Activated gamma-delta T cell treated with Interleukin-2 at 50 U/mL for 16 hours (primary cell): ENCODE measurements at places on chromosomes 6 and 20.
A peak's percentile ranks its signal among the peaks of the same experiment; 100 is the strongest.

DNA sequence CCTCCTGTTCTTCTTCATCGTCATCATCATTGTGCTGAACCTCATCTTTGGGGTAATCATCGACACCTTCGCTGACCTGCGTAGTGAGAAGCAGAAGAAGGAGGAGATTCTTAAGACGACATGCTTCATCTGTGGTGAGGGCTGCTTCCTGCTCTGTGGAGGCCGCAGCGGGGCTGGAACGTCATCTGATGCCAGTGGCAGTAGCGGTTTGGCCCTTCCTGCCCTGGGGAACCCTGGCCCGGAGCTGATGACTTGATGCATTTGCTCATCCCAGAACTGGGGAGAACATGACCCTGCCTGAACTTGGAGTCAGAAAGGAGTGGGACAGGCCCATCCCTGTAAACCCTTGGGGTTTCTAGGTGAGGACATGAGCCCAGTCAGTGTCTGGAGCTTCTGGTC is 18.7 kb downstream of the UQCC2 start:
- DNase-seq, result peak; percentile 66

DNA sequence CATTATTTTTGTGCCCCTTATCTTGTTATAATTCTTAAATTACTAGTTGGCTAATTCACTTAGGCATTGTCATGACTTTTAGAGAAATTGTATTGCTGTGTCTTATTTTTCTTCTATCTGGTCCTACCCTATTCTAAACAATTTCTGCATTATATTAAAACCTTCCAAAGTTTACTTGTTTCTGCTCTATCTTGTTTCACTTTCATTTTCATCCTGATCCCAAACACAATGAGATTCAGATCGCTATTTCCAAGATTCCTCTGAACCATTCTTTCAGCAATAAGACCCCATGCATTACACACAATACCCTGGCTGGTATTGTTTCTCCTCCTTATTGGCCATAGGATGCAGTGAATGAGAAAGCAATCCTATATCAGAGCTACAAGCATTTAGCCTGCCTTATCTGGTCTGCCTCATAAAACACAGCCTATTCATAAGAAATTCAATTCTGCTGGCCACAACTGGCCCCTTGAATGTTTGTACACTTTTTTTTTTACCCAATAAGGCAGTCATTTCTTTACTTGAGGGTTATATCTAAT is 69.9 kb upstream of the POU3F2 start:
- no peak for DNase-seq

DNA sequence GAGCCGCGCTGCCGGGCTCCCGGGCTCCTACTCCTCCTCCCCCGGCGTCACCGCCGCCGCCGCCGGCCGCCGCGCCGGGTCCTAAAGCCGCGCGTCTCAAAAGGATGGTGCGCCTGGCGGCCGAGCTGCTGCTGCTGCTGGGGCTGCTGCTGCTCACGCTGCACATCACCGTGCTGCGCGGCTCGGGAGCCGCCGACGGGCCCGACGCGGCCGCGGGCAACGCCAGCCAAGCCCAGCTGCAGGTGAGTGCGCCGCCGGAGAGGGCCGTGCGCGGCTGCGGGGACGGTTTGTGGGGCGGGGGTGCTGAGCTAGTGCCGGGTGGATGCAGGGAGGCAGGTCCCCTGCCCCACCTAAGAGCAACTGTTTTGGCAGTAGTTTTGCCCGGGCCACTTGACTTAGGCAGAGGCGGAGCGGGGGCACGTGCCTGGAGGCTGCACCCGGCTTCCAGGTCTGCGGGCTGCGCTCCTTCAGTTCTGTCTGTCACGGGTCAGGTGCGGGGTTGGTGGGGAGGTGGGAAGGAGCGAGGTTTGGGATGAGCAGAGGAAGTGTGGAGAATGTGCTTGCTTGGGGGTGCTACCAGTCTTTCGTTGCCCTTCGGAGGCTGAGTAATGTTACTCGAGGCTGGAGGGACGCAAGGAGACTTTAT is 722 bp downstream of the ISM1 start:
- peak; percentile 32 for DNase-seq

DNA sequence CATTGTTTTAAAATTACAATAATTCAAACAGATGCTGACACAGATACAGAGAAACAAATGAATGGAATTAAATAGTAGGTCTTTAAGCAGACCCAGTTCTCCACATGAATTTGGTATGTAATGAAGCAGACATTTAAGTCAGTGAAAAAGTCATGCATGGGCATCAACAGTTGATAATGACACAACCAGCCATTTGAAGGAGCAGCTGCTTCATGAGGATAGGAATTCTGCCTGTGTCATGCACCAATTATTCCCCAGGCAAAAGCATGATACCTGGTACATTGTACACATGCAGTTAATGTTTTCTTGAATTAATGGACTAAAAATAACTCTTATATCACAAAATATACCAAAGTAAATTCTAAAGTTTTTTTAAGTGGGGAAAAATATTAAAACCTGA is 11.2 kb upstream of the HEY2 start:
- no peak for DNase-seq

- peak; percentile 43 for DNase-seq
Measured at GRCh38 chr20:63223121-63223825, 7.3 kb upstream of the YTHDF1 start.

DNA sequence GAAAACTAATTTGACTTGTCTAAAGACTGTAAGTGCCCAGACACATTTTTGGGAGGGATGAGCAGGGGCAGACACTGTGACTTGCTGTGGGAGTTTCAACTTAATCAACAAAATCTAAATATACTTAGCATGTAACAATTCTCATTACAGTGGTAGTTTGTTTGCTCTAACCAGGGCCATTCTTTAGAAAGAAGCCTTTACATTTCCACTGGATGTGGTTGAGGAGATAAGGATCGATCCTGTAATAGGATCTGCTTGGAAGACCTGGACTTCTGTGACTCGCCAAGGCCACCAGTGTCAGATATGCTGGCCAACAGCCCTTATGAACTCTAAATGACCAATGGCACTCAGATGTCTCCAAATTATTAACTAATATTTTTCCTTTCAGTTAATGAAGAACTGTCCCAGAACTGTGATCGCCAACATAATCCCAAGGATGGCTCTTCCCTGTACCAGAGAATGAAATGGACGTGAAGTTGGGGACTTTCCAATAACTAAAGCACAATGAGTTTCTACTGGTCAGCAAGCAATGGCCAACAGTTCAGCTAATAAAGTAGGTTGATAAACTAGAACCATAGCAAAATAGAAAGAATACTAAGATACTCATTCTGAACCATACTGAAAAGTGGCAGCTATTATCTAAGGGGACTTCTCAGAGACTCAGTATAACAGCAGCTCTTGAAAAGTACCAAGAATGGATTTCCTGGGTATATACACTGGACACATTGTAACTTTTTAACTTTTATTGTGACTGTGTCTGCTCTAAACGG is 7.5 kb downstream of the SMLR1 start:
- no peak for DNase-seq

- DNase-seq, result no peak
Measured at GRCh38 chr6:147949981-147950622, 392.5 kb upstream of the SASH1 start.

DNA sequence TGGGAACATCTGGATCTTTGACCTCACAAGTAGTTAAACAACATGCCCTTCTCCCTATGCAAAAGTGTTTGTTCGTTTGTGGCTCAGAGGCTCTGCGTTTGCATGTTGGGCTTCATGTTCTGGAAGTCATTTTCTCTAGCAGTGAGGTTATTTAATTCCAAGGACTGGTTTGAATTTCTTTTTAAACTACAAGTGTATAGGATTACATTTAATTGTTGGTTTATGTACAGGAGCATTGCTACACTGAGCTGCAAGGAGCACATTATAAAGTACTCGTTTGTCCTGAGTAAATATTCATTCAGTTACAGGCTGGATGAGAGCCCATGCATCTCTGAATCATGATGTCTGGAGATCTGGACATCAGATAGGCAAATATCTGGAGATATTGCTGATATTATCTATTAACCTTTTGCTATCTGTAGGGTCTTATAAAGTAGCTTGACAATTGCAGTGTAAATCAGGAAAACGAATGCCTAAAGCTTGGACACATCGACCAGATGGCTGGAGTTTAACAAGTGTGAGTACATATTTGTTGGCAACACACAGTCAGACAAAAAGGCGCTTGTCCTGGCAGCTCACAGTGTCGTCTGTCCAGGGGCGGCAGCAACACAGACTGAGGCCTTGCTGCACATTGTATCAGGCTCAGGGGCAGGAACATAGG is 84.6 kb downstream of the PDE7B start:
- DNase-seq, result no peak

DNA sequence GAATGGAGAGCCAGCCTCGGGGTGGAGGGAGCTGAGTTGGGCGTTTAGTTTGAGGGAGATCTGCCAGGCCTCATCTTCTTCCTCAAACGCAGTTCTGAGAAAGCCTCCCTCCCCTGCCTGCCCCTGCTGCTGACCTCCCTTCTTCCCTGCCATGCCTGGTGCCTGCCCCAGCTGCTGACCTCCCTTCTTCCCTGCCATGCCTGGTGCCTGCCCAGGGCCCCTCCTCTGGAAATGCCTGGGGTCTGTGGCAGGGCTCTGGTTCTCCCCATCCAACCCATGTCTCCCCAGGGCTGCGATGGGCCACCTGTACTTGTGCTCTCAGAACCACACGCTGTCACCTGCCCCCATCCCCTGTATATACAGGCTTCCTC is 114.6 kb downstream of the VEGFA start:
- DNase-seq, result no peak

DNA sequence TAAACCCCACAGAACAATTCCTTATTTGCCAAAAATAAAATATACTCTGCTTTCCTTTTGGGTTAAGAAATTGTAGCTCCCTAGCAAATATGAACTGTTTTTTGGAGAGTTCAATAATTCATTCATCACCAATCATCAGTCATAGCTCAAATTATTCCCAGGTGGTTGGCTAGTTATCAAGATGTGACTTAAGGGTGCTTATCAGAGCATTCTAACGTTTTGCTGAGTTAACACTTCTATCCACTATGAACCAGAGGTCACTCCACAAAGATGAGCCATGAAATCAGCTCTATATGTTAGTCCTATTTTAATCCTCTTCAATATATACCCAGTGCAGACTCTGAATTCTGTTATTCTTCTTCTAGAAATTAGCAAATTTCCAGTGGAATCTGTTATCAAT is 379.1 kb downstream of the TENT5A start:
- DNase-seq, result no peak

GRCh38 chr6:139014945-139015344 is 13.6 kb upstream of the ABRACL start:
- DNase-seq, result no peak

DNA sequence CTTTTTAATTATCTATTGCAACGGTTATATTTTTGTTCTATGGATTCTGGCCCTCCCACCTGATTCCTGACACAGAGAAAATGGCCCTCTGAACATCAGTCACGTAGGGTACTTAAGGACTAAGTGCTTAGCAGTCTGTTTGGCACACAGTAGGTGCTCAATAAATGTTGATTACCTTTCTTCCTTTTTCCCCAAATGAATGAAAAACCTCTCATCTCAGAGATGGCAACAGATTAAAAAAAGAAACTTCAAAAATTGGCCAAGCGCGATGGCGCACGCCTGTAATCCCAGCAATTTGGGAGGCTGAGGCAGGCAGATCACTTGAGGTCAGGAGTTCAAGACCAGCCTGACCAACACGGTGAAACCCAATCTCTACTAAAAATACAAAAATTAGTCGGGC is 31.5 kb downstream of the ATXN1 start:
- no peak for DNase-seq

DNA sequence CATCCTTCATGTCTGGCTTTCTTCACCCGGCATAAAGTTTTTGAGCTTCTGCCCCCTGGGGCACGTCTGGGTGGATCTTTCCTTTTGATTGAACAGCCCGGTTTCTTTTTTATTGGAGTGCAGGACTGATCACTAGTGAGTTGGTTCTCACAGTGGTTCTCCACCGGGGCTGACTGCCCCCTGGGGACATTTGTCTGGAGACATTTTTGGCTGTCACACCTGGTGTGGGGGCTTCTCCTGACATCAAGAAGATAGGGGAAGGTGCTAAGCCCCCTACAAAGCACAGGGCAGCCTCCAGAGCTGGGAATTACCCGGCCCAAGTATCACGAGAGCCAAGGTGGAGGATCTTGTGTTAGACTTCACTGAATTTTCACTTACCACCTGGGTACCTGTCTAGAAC is 25.7 kb upstream of the IRF4 start:
- DNase-seq, result no peak

- DNase-seq, result no peak
Measured at GRCh38 chr6:23524548-23524947, 601.5 kb upstream of the NRSN1 start.

GRCh38 chr6:49087369-49087768 is 375.7 kb downstream of the MMUT start:
- DNase-seq, result no peak

DNA sequence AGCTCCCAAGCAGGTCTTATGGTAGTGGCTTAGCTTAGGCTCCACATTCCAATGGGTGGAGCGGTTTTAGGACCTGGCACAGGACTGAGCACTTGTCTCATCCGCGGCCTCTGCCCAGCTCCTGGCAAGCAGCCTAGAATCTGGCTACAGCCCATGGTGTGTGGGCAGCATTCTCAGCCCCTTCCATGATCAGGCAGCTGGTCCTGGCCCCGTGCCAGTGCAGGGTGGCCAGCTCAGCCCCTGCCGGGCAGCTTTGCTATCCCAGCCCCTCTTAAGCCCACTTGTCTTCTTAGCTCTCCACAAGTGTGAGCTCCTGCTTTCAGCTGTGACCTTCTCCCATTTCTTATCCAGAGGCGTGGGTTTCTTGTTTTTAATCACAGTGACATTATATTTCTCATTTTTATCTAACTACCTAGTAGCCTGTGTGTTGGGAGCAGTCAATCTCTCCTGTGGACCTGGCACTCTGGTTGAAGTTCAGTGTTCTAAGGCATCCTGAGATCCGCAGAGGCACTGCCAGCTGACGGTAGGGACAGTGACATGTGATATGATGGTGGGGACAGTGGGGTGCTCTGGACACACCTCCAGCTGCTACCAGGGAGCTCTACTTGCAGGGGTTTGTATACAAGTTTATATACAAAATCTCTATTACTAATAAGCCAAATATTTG is 119.9 kb upstream of the PRND start:
- DNase-seq, result no peak

- DNase-seq, result peak; percentile 43
Measured at GRCh38 chr20:325889-326644, 715 bp downstream of the SOX12 start.

DNA sequence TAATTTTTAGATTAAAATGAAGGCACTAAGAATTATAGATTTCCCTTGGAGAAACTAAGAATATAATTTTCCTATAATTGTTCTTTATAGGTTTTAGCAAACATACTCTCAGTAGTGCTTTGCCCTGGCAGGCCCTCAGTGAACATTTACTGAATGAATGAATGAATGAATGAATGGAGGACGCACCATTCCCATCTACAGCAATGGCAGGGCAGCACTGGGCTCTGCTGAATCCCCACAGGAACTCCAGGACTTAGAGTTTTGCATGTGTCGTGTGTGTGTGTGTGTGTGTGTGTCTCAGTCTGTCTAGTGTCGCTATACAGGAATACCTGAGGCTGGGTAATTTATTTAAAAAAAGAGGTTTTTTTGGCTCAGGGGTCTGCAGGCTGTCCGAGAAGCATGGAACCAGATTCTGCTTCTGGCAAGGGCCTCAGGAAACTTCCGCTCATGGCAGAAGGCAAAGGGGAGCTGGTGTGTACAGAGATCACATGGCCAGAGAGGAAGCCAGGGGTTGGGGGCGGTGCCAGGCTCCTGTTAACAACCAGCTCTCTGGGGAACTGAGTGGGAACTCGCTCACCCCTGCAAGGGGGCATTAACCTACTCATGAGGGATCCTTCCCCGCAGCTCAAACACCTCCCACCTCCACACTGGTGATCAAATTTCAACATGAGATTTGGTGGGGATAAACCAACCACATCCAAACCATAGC is 20.1 kb downstream of the RNASET2 start:
- DNase-seq, result no peak

GRCh38 chr6:46381579-46381978 is 109.7 kb downstream of the RCAN2 start:
- no peak for DNase-seq

GRCh38 chr6:160063771-160064413 is 57.7 kb upstream of the SLC22A1 start:
- DNase-seq, result no peak
